DMS79 treated with DMSO at 0.1 percent for 48 hours (cell line): ENCODE measurements at places on chromosomes 1 and 21.
A peak's percentile ranks its signal among the peaks of the same experiment; 100 is the strongest.

GRCh38 chr1:195899762-195900352 lies 708.4 kb downstream of the KCNT2 start:
- DNase-seq = no peak

GRCh38 chr1:237471956-237472355 lies 418.8 kb downstream of the ZP4 start:
- no peak for DNase-seq

DNA sequence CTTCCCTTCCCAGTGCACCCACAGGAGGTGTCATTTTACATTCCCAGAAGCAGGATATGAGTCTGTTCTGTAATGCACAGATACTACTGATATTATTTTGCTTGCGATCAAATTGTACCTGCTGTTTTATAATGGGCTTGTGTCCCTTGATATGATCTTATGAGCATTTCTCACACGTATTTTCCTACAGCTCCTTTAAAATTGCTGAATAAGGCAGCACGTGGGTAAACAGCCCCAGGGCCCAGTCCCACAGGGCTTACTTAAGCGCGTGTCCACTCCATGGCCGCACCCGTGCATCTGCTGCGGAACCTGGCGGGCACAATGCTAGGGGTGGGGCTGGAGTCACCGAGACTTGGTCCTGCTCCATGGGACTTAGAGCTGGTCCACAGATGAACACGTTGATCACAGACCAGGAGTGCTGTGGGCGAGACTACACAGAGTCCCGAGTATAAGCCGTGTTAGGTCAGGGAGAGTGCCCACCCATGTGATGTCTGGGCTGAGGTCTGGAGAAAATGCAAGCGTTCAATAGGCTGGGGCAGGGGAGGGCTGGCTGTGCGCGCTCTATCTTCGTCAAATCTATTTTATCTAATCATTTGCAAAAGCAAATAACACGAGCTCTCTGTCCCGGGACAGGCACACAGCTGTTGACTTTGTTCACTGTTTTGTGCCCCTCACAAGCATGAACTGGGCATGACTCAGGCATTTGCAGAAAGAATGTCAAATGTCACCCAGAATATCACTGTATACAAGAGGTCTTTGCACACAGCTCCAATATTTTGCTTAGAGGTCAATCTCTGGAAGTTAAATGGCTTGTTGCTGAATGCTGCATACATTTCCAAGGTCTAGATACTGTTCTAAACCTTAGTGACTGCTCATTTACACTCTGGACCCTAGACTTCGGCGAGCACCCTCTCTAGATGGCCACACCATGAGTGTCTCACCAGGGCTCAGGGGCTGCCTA lies 119.3 kb downstream of the CRYAA start:
- no peak for DNase-seq

DNA sequence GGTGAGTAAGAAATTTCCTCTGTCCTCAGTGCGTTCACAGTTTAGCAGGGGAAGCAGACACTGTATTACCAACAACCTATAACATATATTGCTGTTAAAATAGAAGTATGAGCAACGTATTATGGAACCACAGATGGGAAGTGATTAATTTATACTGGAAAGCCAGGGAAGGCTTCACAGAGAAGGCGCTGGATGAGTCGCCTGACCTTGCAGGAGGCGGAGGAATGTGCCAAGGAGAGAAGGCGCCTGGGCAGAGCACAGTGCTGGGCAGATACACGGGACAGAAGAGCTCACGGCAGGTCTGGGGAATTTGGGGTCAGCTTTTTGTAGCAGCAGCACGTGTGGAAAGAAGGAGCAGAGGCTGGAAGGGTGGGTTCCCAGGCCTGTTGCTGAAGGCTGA lies 116.3 kb downstream of the DHRS3 start:
- no peak for DNase-seq

DNA sequence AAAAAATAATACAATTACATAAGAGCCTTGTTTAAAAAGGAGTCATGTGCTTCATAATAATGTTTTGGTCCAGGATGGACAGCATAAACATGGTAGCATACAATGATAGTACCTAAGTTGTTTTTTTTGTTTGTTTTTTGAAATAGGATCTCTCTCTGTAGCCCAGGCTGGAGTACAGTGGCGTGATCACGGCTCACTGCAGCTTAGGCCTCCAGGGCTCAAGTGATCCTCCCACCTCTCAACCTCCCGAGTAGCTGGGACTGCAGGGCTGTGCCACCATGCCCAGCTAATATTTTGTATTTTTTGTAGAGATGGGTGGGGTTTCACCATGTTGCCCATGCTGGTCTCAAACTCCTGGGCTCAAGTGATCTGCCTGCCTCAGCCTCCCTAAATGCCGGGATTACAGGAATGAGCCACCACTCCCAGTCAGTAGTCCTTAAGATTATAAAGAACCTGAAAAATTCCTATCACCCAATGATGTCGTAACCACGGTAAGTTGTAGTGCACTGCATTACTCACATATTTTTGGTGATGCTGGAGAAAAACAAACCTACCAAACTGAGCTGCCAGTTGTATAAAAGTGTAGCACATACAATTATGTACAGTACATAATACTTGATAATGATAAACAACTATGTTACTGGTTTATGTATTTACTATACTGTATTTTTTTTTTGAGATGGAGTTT lies 22.4 kb upstream of the RCOR3 start:
- no peak for DNase-seq

DNA sequence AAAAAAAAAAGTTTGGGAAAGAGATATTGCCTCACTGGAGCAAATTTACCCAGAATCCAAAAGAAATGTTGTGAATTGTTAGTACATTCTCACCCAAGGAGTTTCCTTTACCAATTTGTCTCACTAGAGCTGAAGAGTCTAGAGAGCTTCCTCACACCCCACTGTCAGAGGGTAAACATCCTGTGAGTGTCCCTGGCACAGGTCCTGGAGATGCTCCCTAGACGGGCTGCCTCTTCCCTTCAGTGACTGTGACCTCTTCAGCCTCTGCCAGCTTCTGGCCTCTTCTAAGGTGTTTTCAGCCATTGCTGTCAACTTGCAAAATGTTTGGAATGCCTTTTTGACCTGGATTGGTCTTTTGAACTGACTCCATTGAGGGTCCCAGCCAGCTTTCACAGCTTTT lies 159.4 kb downstream of the DHRS3 start:
- no peak for DNase-seq

DNA sequence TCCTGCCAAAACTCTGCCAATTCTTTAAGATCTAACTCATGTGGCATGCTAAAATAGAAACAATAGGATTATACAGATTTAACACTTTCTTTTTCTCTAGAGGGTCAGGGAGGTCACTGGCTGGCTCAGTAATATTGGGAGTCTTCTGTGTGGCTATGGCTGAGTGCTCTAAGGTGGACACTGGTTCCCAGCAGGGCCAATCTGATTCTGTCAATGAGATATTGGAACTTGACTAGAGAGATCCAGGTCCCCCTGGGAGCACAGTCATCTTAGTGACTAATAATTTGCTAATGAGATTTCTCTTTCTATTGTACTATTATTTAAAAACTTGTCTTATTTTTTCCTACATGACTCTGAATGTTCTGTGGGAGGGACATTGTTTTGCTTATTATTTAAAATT lies 69.1 kb upstream of the ZP4 start:
- DNase-seq = no peak

GRCh38 chr21:25179116-25179515 lies 428.2 kb downstream of the MRPL39 start:
- no peak for DNase-seq

- DNase-seq = no peak
Observed at GRCh38 chr21:46517361-46517760, 58.7 kb downstream of the DIP2A start.

DNA sequence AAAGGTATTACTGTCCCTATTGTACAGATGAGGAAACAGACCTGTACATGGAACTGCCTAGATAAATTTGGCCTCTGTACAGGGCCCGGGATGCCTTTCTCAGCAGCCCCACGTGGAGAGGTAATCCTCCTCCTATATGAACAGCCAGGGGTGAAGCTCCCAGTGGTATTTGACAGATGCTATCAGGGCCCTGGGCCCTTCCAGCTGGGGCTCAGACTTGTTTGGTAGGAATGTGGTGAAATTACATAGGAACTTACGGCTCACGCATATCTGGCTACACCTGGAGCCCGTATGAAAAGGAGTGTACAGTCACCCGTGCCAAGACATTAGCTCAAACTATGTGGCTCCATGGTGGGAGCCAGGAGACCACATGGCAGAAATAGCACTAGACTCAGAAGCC lies 24.8 kb upstream of the TCEA3 start:
- no peak for DNase-seq

GRCh38 chr1:72034827-72035226 lies 247.5 kb downstream of the NEGR1 start:
- DNase-seq = no peak

DNA sequence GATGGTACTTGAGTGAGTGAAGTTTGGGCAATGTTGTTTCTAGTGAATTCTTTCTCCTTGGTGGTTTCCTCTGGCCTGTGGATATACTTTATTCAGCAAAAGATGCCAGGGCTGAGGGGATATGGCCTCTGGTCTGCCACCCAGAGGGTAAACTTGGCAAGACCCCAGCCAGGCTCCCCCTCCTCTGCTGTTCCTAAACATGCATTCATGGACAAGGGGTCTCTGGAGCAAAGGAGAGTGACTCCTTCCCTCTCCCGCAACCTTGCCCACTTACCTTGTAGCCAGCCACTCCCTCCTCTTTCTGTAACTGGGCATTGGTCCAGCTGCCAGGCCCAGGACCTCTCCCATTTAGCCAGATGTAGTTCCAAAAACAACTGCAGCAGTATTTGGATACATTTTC lies 43.8 kb downstream of the RUNX3 start:
- no peak for DNase-seq

GRCh38 chr1:236502972-236503639 lies 20.7 kb upstream of the LGALS8 start:
- DNase-seq = peak; percentile 42

DNA sequence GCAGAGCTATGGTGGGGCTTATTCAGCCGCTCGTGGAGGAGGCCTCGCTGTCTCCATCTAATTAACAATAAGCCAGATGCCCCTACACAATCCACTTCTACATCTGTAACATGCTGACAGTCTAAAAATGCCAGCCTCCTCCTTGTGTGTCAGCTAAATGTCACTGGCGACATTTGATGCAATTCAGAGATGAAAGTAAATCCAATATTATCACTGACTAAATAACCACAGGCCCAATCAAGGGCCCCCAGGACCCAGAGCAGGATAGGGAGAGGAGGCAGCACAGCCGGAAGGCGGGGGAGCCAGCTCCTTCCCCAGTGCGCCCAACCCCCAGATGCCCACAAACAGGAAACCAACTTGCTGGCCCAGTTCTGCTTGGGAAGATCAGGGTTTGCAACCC lies 76.6 kb downstream of the DMRTA2 start:
- DNase-seq = no peak
